ENCODE measurements at places on chromosomes 16 and 17.
A peak's percentile ranks its signal among the peaks of the same experiment; 100 is the strongest.

DNA sequence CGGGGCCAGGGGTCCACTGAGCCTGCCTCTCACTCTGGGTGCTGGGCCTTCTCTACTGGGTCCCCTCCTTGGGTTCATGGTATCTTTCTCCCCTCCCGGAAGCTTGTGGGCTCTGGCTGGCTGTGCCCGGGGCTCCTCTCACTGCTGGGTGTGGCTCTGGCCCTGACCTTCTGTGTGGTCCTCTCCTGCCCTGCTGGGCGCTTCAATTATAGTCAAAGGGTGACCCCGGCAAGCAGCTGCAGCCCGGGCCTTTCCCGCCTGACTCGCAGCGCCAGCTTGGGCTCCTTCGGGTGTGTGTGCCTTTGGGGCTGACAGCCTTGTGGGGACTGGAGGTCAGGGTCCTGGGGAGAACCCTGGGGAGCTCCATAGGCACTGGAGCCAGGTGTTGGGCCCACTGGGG, 54.2 kb upstream of the PVALEF start:
- no peak for DNase-seq

- no peak for DNase-seq
Measured at GRCh38 chr17:35799942-35800341, 4.5 kb upstream of the MMP28 start.

GRCh38 chr17:75371339-75371738, 34.1 kb downstream of the GRB2 start:
- DNase-seq = no peak

- no peak for DNase-seq
Measured at GRCh38 chr17:2899906-2900305, 103.7 kb downstream of the RAP1GAP2 start.

GRCh38 chr17:13541032-13541480, 60.7 kb downstream of the HS3ST3A1 start:
- no peak for DNase-seq

GRCh38 chr16:80518436-80518835, 22.4 kb upstream of the DYNLRB2 start:
- no peak for DNase-seq

GRCh38 chr17:65723431-65724151, 162.1 kb upstream of the AXIN2 start:
- no peak for DNase-seq

GRCh38 chr17:64505340-64506200, 519 bp downstream of the DDX5 start:
- DNase-seq = peak; percentile 92

DNA sequence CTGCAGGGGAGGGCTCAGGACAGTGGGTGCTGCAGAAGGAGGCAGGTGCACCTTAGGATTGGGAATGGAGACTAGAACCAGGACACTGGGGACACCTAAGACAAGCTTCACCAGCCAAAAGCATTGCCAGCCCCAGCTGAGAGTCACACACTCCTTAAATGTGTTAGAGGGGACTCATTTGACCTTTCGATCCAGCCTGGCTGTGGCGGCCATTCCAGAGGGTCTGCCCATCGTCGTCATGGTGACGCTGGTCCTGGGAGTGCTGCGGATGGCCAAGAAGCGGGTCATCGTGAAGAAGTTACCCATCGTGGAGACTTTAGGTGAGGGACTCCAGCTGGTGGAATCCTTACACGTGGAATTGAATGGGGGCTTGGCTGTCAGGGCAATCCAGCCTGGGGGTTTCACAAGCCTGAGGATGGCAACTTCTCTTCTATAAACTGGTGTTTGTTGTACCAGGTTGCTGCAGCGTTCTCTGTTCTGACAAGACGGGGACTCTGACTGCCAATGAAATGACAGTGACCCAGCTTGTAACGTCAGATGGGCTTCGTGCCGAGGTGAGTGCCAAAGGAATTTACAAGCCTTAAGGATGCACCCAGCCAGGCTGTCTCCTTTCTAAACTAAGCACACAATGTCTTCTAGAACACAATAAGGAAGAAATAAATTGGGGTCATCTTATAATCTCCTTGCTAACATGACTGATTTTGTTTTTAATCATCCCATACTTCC, 65.3 kb downstream of the MEAK7 start:
- no peak for DNase-seq

- DNase-seq = no peak
Measured at GRCh38 chr17:1607971-1608320, 20.7 kb downstream of the SLC43A2 start.

- DNase-seq = no peak
Measured at GRCh38 chr17:80980397-80981061, 11.1 kb upstream of the CHMP6 start.

DNA sequence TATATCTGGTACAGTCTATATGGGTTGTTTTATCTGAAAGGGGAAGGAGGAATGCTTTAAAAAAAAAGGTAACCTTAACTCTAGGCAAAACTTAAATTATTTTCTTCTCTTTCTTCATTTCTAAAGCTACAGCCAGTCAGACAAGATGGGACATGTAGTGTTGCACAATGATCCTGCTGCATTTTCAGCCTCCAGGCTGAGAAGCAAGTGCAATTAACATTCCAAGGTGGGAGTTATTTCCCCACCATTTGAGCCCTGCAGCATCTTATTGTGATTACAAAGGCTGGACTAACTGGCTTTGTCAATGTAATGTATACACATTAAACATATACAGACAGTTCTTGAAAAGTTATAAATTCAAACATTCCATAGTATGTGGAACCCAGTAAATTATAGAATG, 22.6 kb upstream of the NF1 start:
- DNase-seq = no peak

GRCh38 chr17:50187394-50187725, 14.1 kb downstream of the COL1A1 start:
- DNase-seq = no peak

DNA sequence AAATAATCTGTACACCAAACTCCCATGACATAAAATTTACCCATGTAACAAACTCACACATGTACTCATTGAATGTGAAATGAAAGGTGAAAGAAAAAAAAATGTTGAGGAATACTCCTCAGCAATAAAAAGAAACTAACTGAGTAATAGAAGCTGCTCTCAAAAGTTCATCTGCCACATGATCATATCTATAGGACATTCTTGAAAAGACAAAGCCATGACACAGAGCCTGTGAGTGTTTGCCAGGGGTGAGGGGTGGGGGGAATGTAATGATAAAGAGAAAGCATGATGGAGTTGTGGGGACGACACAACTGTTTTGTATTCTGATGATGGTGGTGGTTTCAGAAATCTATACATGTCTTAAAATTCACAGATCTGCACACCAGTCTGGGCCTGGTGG, 52.2 kb upstream of the TMC5 start:
- no peak for DNase-seq

- DNase-seq = no peak
Measured at GRCh38 chr17:67132366-67132765, 88.0 kb downstream of the CACNG1 start.

DNA sequence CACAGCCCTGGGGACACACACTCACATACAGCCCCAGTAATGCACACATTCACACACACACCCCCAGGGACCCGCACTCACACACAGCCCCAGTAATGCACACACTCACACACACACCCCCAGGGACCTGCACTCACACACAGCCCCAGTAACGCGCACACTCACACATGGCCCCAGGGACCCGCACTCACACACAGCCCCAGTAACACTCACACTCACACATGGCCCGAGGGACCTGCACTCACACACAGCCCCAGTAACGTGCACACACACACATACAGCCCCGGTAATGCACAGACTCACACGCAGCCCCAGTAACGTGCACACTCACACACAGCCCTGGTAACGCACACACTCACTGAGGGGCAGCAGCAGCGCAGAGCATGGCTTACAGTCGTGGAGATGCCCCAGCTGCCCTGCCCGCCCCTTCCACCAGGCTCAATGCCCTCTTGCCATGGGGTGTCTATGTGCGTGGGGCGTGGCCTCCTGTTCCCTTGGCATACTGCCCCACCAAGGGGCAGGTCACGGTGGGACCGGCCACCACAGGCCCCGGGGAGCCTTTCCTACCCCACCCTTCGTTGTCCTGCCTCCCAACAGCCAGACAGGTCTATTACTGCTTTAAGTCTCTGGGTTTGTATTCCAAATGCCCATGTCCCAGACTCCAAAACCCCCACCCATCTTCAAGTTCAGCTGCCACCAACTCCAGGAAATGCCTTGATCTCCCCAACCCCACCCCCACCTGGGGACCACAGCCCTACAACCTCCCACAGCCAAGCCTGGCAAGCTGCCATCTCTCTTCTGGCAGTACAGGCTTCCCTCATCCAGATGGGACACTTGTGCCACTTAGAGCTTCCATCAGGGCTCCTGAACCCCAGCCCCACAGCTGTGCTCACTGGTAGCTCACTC, 2.7 kb downstream of the CCDC102A start:
- DNase-seq = peak; percentile 75

DNA sequence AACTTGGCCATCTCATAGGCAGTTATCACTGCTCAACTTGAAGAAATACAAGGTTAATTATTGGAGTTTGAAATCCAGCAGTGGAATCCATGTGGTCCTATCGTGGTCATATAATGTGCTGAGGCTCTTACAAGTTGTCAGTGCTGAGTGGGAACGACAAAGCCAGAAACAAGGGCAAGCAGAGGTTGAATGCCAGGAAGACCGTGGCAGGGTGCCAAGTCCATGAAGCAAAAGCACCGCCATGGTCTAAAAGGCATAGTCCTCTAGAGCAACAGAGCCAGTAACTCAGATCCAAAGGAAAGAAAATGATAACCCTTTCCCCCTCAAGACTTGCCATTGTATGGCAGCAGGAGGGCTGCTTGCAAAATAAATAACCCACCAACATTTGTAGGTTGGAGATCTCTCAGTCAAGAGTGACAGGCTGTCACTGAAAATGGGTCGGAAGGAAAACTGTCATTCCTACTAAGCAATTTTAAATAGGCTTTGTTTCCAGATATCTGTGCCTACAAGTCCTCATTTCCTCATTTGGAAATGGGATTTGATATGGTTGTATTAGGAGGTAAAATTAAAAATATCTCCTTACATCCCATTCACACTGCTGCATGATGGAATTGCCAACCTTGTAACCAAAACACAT, 36.4 kb upstream of the HSBP1 start:
- no peak for DNase-seq

GRCh38 chr17:29169806-29170591, 10.2 kb downstream of the MYO18A start:
- no peak for DNase-seq

DNA sequence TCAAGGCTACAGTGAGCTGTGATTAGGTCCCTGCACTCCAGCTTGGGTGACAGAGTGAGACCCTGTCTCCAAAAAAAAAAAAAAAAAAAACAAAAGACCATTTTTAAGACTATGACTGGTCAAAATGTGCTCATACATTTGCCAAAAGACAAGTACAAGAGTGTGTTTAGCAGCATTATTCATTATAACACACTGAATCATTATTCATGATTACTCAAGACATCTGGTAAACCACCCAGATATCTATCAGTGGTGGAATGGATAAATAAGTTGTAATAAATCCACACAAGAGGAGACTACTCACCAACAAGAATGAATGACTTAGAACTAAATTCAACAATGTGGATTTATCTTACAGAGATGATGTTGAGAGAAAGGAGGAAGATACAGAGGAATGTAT, 716.3 kb downstream of the MAF start:
- no peak for DNase-seq

- DNase-seq = no peak
Measured at GRCh38 chr16:46788891-46789474, 40.8 kb upstream of the MYLK3 start.

GRCh38 chr17:52297230-52298010, 138.9 kb upstream of the CA10 start:
- no peak for DNase-seq

All from RPMI8226 (cell line).